ENCODE measurements at places on chromosomes 6 and 20.

GRCh38 chr6:38522322-38522721 is 117.4 kb downstream of the BTBD9 start:
- peak; percentile 84 for DNase-seq

GRCh38 chr6:138107752-138108592 is 753 bp upstream of the PERP start:
- DNase-seq = no peak

GRCh38 chr6:33668914-33669313 is 42.6 kb downstream of the UQCC2 start:
- no peak for DNase-seq

GRCh38 chr6:3509336-3509735 is 52.5 kb upstream of the SLC22A23 start:
- no peak for DNase-seq

DNA sequence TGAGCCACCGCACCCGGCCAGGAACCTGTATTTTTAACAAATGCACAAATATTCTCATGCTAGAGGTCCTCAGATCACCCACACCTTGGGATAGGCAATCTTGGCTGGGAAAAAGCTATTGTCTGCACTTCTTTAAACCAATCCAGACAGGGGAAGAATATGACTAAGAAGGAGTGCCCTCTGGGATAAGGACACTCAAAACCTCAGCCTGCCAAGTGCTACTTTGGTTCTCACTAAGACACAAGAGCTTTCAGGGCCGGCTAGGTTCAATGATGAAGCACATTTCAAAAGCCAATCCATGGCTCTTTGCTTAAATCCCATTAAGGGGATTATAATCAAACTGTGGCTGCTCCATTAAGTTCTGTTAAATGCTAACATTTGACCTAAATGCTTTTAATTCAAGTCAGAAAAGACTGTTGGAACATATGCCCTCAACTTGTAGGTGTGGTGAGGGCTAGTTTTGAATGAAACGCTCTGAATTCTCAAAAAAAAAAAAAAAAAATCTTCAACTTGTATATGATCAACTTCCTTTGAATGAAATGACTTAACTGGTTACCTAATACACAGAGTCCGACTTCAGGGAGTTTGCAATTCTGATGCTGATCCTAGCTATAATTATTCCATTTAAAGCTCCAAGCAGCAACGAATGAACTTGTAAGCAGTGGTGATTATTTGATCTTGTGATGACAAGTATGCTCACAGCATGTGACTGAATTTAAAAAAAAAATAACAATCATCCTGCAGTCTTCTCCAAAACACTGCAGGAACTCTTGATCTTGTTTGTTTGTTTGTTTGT is 56.6 kb downstream of the SLC23A2 start:
- no peak for DNase-seq

DNA sequence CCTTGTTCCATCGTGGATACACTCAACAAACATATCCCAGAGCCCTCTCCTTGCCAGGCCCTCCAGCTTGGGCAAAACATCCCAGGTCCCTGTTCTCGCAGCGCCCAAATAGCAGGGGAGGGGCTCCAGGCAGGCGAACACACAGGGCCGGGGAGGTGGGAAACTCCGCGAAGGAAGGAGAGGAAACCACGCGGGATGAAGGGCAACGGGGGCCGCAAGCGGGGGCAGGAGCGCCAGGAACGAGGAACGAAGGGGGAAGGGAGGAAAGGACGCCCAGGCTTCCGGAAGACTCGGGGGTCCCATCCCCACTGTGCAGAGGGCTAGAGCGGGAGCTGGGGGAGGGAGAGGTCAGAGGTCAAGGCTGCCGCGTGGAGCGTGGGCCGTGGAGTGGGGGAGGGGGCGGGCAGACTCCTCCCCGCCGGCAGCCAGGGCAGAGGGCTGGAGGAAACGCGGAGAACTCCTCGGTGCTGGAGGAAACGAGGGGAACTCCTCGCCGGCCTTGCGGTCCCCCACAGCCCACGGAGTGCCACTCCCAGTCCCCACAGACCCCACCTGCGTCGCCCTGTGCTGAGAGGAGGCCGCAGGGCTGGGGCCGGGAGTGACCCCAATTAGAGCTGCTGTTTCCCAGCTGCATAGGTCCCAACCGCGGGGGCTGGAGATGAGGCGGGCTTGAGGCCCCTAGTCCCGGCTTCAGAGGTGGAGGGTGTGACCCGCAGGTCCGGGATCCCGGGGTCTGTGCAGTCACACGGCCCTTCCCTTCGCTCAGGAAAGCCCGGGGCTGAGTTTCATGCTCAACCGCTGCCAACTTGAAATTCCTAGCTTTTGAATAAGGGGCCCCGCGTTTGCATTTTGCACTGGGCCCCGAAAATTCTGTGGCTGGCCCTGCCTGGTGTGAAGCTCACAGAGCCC is 1.2 kb upstream of the RBM38 start:
- peak; percentile 36 for DNase-seq

- DNase-seq = no peak
Observed at GRCh38 chr20:298776-299391, 1.5 kb downstream of the ZCCHC3 start.

GRCh38 chr20:56805966-56806365 is 176.9 kb downstream of the TFAP2C start:
- no peak for DNase-seq

DNA sequence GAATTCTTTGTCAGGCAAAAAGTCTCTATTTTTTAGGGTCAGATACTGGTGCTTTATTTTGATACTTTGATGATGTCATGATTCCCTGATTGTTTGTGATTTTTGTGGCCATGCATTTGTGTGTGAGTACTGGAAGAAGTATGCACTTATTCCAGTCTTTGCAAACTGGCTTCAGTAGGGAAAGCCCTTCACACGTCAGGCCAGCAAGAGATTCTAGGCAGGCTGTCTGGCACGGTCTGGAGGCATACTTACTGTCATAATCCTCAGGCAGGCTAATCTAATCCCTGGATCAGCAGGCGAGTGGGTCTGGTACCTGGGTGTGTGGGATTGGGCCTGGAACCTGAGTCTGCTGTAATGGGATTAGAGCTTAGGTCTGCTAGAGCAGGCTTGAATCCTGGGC is 391.8 kb upstream of the MMS22L start:
- DNase-seq = peak; percentile 48

GRCh38 chr6:159899994-159900745 is 9.4 kb downstream of the MAS1 start:
- DNase-seq = peak; percentile 92

DNA sequence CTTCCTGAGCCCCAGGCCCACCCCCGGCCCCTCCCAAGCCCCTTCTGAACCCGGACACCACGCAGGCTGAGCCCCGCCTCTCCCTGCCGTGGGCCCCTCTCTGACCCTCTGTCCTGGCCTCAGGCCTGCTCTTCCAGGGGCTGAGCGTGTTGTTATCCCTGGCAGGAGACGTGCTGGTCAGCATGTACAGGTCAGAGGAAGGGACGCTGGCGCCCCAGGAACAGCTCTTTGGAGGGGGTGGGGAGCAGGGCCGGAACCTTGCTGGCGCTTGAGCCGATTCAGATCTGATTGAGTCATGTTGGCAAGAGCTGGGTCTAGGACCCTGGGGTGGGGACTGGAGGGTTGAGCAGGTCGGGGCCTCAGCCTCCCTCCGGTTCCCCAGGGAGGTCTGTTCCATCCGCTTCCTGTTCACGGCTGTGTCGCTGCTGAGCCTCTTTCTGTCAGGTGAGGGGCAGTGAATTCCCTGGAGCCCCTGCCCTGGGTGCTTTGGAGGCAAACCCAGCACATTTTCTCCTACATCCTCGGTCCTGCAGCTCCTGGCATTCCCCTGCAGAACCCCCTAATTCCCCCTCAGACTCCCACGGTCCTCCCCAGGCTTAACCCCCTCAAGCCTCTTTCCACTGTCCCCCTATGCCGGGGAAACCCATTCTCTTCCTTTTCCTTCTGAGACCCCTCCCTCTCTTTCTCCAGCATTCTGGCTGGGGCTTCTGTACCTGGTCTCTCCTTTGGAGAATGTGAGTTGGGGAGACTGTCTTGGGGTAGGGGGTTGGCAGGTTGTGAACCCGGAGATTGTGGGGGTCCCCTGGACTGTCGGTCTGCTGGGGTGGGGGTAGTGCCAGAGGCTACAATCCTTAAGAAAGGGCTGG is 2.0 kb downstream of the SPAG4 start:
- peak; percentile 73 for DNase-seq

- no peak for DNase-seq
Observed at GRCh38 chr6:47520282-47520681, 42.7 kb downstream of the CD2AP start.

DNA sequence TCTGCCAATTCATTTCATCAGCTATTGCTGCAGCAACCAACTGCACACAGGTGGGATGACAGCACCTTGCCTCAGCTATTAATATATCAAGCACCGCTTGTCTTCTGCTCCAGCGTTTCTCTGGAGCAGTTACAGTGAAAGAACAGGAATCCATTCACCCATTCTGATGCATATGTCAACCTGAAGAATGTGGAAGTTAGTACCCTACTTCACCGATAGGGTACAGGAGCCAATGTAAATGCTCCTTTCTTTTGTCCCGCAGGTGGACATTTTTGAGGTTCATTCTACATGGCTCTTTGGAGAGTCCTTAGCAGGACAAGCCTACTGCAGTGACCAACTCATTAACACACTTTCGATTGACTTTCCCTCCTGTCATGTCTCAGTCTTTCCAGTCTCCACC is 139.9 kb upstream of the PRND start:
- DNase-seq = no peak

DNA sequence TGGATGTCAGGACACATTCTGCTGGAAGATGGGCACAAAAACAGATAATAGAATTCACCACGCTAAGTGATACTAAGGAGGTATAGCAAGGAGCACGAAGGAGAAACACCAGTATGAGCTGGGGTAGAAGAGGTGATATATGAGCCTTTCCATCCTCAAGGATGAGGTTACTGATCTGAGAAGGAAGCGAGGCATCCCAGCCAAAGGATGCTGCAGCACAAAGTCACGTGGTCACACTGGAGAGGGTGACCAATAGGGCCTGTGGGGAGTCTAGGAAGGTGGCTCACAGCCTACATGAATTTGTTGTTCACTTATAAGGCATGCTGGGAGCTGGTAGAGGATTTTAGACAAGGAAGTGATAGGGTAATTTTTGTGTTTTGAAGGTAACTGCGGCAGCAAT is 1.4 kb downstream of the GINS1 start:
- no peak for DNase-seq

DNA sequence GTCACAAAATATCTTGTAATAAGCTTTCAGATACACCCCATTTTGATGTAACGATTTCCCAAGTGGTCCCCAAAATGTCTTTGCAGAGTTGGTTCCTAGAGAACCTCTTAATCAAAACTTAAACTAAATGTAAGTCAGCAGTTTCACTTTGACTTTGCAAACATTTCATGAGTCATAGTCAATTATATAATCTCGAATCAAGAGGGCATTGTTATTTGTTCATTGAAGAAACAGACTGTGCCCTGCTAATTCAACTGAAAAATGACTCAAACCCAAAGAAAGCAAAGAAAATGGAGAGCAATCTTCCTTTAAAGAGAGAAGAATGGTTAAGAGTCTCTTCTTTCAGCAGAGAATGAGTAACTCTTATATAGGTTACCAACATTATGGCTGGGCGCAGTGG is 58.3 kb downstream of the IPCEF1 start:
- peak; percentile 46 for DNase-seq
